ENCODE measurements at places on chromosomes 11 and 22. TPM values are rescaled to one million over a fixed set of nuclear protein-coding genes. Genes with fewer than 3 reads are reported as not detected.

Gene IL18BP
- total RNA-seq, result 10.6 TPM

Gene CD248
- total RNA-seq, result 1.5 TPM

Gene PNPLA5
- total RNA-seq, result 5.2 TPM

Gene TMEM191C
- 4.2 TPM for total RNA-seq

Gene RFPL1
- total RNA-seq, result not detected

Gene DMC1
- total RNA-seq, result 6.8 TPM

DNA sequence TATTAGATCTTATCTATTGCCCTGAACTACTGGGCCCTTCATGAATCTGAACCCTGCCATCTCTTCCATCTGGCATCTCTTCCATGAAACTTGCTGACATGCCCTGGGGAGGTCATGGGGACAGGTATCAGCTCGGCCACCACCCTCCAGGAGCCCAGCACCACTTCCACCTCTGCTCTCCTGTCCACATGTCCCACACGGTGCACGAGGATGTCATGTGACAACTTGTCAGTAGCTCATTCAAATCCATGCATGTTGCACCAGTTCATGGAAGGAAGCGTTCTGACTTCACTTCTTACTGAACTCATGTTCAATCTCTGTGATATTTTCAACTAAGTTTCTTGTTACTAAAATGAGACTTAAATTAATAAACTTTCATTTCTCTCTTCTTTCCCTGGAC is 16.6 kb downstream of the YPEL1 start:
- H3K36me3 ChIP-seq, result peaks cover 4% of the 10 kb centered on the region
- no peak overlapping the region for H3K27ac ChIP-seq

DNA sequence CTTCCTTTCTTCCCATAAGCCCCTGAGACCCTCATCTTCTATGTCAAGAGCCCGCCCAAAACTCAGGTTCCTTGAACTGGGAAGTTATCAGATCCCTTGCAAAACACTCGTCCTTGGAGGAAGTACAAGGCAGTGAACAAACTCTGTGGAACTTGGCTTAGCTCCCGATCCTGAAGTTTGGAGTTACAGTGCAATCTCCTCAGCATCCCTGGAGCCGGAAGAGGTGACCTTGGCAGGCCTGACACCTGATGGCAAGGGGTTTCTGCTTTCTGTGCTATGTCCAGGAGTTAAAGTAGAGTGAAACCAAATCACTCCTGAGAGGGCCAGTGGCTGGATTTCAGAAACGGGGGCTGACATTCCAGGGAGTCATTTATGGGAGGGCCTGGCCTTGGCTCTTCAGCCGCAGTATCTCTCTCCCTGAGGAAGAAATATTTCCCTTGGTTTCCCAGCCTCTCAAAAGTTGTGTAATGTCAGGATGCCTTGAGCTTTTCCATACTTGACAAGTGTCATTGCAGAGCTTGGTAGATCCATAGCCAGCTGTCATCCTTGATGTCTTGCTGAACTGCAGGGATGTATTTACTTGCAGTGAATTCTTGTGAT is 1.9 kb upstream of the GRAMD1B start:
- peaks cover 8% of the 10 kb centered on the region for H3K36me3 ChIP-seq
- no peak for DNase-seq
- no peak overlapping the region for H3K27ac ChIP-seq
- 0 out of 2 replicates have a peak, but pooled peaks cover 7% of the 10 kb centered on the region for H3K4me1 ChIP-seq

GRCh38 chr11:77073328-77074001 is 6.7 kb downstream of the CAPN5 start:
- DNase-seq, result peak; percentile 18
- H3K4me3 ChIP-seq, result no peak overlapping the region
- peaks cover 3% of the 10 kb centered on the region for H3K36me3 ChIP-seq
- H3K4me1 ChIP-seq, result no peaks in the 10 kb centered on the region
- no peaks in the 10 kb centered on the region for H3K27me3 ChIP-seq
- H3K27ac ChIP-seq, result no peak overlapping the region

DNA sequence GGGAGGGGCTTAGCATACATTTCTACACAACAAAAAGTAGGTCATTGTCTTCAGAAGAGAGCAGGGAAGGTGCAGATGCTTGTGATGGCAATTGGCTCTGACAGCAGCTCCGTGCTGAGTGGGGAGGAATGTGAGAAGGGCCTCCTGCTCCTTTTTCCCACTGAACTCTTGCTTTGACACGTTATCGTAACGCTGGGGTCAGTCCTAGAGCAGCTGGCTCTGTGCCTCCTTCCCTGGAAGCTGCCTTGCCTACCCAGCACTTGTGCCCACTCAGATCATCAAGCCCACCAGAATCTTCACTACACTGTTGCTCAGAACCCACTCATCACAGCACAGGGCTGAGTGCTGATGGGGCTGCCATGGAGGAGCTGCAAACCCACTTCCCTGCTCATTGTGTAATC is 14.9 kb upstream of the NAV2 start:
- no peaks in the 10 kb centered on the region for H3K36me3 ChIP-seq
- peaks cover 4% of the 10 kb centered on the region for H3K4me1 ChIP-seq
- no peak overlapping the region for H3K4me3 ChIP-seq
- no peak overlapping the region for H3K27ac ChIP-seq
- H3K27me3 ChIP-seq, result no peaks in the 10 kb centered on the region

GRCh38 chr22:41383085-41383484 is 1.3 kb downstream of the TEF start:
- H3K4me1 ChIP-seq, result no peaks in the 10 kb centered on the region
- no peak for DNase-seq
- H3K27ac ChIP-seq, result no peak overlapping the region
- peak overlapping the region; percentile 78 for H3K4me3 ChIP-seq
- no peaks in the 10 kb centered on the region for H3K27me3 ChIP-seq
- H3K36me3 ChIP-seq, result peaks cover 7% of the 10 kb centered on the region

DNA sequence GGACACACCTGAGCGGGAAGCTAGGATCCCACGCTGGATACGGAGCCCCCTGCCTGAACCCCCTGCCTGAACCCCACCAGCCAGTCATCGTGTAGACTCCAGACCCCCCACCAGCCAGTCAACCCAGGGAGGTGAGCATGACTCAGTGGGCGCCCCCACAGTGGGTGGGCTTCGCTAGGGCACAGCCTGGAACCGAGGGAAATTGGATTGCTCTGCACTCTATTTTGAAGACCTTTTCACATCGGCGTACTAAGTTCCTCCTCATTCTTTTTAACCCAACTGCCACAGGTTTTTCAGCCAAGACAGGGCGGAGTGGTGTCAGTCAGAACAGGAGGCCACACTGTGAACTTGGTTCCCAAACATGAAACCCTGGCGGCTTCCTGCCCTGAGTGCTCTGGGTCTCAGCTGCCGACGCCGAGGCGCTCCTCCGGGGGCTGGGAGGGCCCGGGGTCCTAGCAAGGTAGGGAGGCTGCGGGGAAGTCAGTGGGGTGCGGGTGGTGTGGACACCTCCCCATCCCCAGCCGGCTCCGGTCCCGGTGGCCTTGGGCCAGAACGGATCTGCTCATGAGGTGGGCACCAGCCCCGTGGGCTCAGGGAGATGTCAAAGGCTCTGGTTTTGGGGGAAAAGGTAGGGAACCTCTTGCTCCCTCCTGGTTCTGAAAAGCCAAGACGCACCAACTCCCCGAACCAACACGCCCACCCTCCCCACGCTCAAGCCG is 57.0 kb downstream of the BRD1 start:
- H3K4me1 ChIP-seq, result no peaks in the 10 kb centered on the region
- peaks cover 35% of the 10 kb centered on the region for H3K36me3 ChIP-seq
- DNase-seq, result no peak
- no peak overlapping the region for H3K27ac ChIP-seq
- no peaks in the 10 kb centered on the region for H3K27me3 ChIP-seq
- no peak overlapping the region for H3K4me3 ChIP-seq

DNA sequence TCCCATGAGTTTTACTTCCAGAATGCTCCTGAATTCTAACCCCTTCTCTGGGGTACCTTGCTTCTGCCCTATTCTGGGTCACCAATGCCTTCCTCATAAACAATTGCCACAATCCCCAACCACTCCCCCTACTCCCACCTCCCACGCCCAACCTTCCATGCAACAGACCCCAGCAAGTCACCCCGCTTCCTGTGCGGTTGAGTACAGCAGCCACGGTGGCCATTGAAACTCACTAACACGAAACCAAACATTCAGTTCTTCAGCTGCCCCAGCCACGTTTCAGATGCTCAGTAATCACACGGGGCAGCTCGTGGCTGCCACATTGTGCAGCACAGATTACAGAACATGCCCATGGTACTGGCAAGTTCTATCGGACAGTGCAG is 3.7 kb upstream of the BCR start:
- no peak for DNase-seq
- no peaks in the 10 kb centered on the region for H3K27me3 ChIP-seq
- no peaks in the 10 kb centered on the region for H3K4me1 ChIP-seq
- no peak overlapping the region for H3K27ac ChIP-seq
- H3K36me3 ChIP-seq, result peaks cover 19% of the 10 kb centered on the region
- H3K4me3 ChIP-seq, result no peak overlapping the region

- no peaks in the 10 kb centered on the region for H3K27me3 ChIP-seq
- H3K4me1 ChIP-seq, result no peaks in the 10 kb centered on the region
- DNase-seq, result no peak
These were observed 365.0 kb downstream of the TBC1D22A start for GRCh38 chr22:47127441-47127871.

- no peak overlapping the region for H3K4me3 ChIP-seq
- no peaks in the 10 kb centered on the region for H3K4me1 ChIP-seq
- no peaks in the 10 kb centered on the region for H3K27me3 ChIP-seq
- H3K27ac ChIP-seq, result no peak overlapping the region
These were observed 9.8 kb upstream of the PSMA1 start for GRCh38 chr11:14529951-14530350.

GRCh38 chr11:16157327-16157726 is 199.0 kb downstream of the SOX6 start:
- no peaks in the 10 kb centered on the region for H3K4me1 ChIP-seq
- H3K4me3 ChIP-seq, result no peak overlapping the region
- H3K27ac ChIP-seq, result no peak overlapping the region
- H3K27me3 ChIP-seq, result no peaks in the 10 kb centered on the region
- H3K36me3 ChIP-seq, result no peaks in the 10 kb centered on the region
- DNase-seq, result no peak
